ENCODE measurements at places on chromosomes 6 and 20.

DNA sequence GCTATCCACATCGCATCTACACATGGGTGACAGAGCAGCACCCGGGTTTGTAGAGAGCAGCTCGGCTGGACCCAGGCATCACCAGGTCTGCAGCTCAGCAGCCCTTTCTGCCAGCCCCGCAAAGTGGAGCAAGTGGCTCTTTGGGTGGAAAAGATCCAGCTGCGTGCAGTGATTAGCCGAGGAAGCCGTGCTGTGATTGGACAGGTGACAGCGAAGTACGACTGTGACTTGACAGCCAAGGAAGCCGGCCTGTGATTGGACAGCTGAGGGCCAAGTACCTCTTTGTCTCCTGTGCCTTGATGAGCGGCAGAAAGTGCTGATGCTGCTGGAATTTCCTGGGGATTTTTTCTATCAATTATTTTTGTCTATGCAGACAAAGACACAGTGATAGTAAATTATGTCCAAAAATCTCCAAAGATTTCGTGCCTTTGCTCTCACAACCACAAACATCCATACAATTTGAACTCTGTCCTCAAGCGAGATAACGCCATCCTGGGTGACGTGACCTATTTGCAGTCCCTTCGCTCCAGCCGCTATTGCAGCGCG is 62.3 kb upstream of the GPR31 start:
- DNase-seq = no peak

DNA sequence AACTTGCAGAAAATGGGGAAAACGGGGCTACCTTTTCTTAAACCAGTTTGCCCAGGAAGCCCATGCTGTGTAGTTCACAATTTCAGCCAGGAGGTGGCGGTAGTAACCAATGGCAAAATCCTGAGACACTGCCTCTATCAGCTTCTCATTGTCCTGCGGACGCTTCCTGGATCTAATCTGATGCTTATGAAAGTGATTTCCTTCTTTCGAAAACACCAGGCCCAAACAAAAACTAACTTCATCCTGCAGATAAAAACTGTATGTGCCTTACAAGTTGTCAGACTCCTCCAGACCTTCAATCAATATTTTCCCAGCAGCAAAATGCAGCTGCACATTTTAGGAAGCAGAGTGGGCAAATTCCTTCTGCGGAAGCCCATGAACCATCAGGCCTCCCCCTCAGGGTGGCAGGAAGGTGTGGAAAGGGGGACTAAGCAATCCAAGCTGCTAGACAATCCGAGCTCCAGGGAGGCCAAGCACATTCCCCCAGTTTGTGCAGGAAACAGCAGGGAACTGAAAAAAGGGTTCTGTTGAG is 88.5 kb downstream of the LY86 start:
- peak; percentile 89 for DNase-seq

- no peak for DNase-seq
Observed at GRCh38 chr20:44271915-44272663, 25.0 kb downstream of the GDAP1L1 start.

DNA sequence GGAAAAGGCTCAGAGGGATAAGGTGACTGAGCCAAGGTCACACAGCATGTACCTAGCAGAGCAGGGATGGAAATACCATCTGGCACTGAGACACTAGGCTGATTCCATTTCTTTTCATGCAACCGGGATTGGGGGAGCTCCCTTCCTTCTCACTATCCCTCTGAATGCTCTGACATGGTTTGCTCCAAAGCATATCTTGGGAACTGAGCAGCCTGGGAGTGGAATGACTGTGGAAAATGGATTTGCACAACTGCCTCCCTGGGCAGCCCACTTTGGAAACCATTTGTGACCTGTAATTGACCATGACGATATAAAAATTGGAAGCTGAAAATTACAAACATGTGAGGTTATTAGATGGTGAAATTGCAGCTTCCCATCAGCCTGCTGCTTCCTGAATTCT is 309.0 kb upstream of the CHD6 start:
- no peak for DNase-seq

DNA sequence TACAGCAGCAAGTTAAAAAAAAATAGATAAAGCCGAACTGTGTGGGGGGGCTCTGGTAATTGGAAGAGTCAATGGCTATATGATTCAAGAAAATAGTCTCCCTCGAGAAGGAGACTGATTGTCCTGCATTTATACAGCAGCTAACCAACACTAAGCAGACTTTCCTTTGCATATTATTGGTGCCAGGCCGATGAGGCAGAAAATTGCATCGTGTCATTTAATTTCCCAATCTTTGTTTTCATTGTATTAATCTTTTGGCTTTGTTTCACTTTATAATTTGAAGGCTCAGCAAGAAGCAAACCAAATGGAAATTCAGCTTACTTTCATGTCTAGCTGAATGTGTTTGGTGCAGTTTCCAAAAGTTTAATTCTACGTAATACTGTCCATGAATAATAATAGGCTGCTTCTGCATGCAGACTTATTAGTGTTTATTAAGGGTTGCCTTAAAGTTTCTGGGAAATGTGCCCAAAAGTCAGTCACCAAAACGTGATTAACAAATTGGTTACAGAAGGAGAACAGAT is 258.5 kb downstream of the HACE1 start:
- no peak for DNase-seq

GRCh38 chr20:38123021-38123587 is 42.0 kb downstream of the TGM2 start:
- DNase-seq = no peak

DNA sequence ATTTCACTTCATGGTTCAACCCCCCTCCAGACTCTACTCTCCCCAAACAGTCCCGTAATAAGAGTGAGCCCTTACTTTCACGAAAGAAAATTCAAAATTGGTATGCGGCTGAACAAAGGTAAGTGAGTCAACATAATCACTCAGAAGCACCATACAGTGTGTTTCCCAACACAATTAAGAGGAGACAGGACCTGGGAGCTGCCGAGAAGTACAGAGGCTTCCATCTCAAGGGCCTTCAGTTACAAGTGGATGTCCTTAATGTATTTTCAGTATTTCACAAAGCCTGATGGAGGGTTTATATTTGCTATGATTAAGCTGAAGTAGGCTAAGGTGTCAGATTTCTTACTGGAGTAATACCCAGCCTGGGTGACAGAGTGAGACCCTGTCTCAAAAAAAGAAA is 51.1 kb downstream of the MYO6 start:
- no peak for DNase-seq
